Activated naive CD4-positive, alpha-beta T cell treated with anti-CD3 and anti-CD28 coated beads for 36 hours (primary cell): ENCODE measurements at places on chromosomes 11 and 22.
A peak's percentile ranks its signal among the peaks of the same experiment; 100 is the strongest.

DNA sequence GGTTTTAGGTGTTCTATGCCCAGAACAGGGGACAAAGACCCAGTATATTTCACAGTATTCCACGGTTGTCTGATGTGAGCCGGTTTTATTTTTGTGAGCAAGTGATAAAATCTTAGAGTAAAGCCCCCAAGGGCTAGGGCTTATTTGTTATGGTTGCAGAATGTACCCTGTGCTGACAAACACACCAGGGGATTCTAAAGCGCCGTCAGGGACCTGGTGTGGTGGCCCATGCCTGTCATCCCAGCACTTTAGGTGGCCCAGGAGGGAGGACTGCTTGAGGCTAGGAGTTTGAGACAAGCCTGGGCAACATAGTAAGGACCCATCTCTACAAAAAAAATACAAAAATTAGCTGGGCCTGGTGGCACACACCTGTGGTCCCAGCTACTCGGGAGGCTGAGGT lies 22.8 kb downstream of the MRPL21 start:
- no peak for DNase-seq

GRCh38 chr11:61957021-61957770 lies 7.0 kb downstream of the BEST1 start:
- no peak for DNase-seq

DNA sequence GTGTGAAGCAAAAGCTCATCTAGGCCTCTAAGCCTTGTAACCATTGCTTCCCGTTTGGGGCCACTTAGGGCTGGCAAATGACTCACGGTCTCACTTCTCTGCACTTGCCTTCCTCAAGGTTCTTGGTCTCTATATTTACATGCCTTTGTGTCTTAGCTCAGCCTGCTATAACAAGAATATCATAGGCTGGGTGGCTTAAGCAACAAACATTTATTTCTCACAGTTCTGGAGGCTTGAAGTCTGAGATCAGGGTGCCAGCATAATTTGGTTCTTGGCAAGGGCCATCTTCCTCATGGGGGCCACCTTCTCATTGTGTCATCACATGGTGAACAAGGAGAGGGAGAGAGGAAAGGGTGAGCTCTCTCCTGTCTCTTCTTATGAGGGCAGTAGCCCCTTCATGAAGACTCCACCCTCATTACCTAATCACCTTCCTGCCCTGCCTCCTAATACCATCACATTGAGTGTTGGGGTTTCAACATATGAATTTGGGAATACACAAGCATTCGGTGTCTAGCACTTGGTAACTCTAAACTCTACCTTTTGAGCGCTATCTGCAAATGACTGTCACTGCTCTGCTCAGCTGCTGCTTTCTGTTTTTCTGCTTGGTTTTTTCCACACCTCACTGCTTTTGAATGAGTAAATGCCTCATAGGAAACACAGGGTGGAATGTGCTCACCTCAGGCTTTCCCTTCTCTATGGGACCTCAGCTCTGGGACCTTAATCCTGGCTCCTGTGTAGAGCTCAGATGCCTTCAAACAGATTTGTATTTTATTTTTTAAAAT lies 16.2 kb upstream of the ME3 start:
- DNase-seq: peak; percentile 70

GRCh38 chr11:127006311-127006710 lies 5.7 kb upstream of the KIRREL3 start:
- DNase-seq: no peak

- no peak for DNase-seq
Measured at GRCh38 chr11:122661182-122661945, 5.8 kb downstream of the UBASH3B start.

GRCh38 chr22:24027389-24027975 lies 16.4 kb downstream of the CABIN1 start:
- DNase-seq: no peak

DNA sequence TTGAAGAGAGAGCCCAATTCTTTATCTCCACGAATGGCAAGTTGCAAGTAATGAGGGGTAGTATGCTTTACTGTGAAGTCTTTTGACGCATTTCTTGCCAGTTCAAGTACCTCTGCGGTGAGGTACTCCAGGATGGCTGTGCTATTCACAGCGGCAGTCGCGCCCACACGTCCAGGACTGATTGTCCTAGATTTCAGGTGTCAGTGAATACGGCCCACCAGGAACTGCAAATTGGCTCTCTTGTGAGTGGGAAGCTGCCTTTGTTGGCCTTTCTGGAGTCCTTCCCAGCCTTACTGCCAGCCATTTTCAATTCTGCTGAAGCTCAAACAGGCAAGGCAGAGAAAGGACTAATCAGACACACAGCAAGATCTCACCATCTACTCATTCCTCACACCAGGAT lies 8.5 kb downstream of the PPFIA1 start:
- no peak for DNase-seq

DNA sequence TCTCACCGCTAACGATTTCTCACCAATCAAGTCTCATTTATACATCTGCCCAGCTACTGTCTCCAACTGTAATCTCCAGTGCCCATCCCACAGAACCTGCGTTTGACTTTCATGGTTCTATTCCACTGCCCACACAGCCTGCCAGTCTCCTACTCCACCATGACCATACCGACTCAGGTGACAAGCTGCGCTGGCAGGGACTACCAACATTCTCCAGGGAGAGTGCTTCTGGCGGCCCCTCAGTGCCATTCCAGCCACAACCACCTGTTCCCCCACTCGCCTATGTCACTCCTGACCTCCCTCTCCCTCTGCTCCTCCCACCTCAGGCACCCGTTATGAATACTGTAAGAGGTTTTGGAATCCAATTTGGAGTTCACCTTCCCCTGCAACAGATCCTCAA lies 108.5 kb upstream of the BID start:
- no peak for DNase-seq

- no peak for DNase-seq
Measured at GRCh38 chr11:94788396-94788795, 20.2 kb downstream of the AMOTL1 start.

GRCh38 chr11:78419327-78419726 lies 1.7 kb upstream of the GAB2 start:
- DNase-seq: no peak

DNA sequence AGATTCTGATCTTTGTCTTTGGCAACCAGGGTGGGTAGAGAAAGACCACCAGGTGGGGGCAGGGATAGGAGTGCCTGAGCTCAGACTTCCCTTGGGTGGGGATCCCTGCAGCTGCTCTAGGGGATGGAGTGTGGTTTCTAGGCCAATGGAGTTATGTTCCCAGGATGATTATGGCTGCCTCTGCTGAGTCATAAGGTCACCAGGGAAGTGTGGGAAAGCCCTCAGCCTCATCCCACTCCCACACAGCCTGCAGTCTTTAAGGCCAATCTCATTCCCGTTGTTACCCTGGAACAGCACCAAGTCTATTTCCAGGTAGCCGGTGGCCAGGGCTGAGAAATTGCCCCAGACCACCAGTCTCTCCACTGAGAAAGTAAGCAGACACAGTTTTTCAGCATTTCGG lies 2269.3 kb upstream of the RAG2 start:
- no peak for DNase-seq

DNA sequence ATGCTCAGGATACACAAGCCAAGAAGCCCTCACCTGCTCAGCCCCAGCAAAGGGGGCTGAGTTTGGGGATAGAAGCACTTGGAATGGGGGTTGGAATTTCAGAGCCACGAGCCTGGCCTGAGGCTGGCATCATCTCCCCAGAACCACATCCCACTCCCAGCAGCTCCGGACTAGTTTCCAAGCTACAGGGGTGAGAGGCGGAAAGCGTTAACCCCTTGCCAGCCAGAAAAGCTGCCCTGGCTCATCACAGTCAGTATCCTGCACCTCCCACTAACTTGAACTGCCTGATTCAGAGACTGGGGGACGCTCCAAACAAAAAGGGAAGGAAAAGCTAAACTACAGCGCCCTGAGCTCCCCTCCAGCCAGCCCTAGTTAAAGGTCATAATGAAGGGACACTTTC lies 19.0 kb upstream of the CHST1 start:
- DNase-seq: no peak

DNA sequence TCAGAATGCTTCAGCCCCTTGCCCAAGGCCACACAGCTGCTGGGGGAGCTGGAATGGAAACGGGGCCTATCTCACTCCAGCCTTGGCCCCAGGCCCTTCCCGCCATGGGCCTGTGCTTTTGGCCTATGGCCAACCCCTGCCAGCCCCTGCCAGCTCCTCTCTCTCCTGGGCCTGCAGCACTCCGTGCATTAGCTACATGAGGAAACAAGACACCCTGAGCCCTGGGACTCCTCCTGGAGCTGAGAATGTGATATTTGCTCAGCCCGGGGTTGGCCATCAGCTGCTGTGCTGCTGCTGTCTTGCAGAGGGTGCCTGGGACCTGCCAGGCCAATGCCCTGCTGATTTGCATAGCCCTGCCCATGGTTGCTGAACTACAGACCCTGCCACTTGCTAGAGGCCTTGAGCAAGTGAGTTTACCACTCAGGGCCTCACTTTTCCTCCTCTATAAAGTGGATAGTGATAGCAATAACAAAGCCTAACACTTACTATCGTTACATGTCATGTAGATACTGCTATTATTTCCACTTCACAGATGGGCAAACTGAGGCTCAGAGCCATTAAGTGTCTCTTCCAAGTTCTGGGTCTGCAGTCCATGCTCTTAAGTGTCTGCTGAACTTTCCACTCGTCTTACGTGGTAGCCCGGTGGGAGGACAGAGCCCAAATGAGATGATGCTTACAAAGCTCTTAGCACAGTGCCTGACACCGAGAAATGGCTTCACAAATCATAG lies 99.6 kb downstream of the KIAA1671 start:
- no peak for DNase-seq

GRCh38 chr11:65293909-65294381 lies 20.7 kb upstream of the CDC42EP2 start:
- no peak for DNase-seq

GRCh38 chr11:110454609-110455008 lies 24.9 kb downstream of the FDX1 start:
- DNase-seq: no peak

GRCh38 chr11:128195057-128195751 lies 392.2 kb downstream of the ETS1 start:
- DNase-seq: peak; percentile 77

DNA sequence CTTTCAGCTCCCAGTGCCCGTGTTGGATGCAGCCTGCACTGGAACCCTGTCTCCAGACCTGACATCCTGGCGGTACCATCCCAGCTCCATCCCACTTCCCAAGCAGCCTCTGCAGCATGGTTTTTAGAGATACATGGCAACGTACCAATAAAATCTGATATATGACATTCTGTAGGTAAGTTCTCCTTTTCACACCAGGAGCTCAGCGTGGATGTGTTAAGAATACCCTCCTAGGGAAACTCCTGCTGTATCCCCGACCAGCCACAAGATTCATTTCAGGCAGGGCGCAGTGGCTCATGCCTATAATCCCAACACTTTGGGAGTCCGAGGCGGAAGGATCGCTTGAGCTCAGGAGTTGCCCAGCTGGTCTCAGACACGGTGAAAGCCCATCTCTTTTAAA lies 15.4 kb downstream of the APOL5 start:
- no peak for DNase-seq

GRCh38 chr11:72783144-72783905 lies 10.5 kb downstream of the STARD10 start:
- DNase-seq: no peak
